Choroid plexus epithelial cell (primary cell): ENCODE measurements at places on chromosomes 12 and 14.
A peak's percentile ranks its signal among the peaks of the same experiment; 100 is the strongest.

- no peak for DNase-seq
Measured at GRCh38 chr12:94585626-94586025, 64.7 kb downstream of the TMCC3 start.

DNA sequence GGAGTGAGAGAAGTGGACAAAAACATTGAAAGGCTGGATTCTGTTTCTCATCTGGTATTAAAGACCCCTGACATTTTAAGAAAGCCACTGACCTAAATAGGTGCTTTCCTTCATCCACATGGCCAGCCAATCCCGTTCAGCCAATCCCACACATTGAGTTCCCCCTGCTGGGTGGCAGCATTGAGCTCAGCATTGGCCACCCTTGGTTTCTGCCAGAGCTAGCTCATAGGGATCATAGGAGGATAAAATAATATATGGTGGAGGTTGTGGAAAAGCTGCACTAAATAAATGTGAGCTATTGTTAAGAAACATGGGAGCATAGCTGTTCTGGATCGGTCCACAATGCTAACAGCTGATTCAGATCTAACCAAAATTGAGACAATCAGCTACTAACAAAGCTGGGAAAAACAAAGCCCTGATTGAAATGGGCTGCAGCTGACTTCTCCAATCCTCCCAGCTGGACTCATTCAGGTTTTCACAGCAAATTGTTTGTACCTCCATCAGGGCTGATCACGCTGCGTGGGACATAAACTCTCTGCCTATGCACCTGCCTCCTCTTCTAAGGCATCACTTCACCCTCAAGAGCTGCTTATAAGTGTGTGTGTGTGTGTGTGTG, 256.5 kb downstream of the EMP1 start:
- no peak for DNase-seq

DNA sequence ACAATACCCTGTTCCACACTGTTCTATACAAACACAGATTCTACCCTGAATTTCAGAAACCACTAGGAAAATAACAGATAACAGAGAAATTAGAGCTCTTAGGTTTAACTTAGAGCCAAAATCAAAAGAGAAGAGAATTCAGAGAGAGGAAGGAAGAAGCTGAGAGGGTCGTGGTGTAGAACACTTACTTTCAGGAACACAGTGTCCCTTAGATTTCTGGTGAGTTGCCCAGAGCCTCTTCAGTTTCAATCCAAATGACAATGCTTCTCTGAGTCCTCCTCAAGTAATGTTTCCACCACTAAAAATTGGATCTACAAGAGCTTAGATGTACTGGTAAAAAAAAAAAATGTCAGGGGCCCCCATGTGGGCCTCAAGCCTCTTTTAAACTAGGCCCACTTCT, 2.6 kb downstream of the YAF2 start:
- peak; percentile 20 for DNase-seq

DNA sequence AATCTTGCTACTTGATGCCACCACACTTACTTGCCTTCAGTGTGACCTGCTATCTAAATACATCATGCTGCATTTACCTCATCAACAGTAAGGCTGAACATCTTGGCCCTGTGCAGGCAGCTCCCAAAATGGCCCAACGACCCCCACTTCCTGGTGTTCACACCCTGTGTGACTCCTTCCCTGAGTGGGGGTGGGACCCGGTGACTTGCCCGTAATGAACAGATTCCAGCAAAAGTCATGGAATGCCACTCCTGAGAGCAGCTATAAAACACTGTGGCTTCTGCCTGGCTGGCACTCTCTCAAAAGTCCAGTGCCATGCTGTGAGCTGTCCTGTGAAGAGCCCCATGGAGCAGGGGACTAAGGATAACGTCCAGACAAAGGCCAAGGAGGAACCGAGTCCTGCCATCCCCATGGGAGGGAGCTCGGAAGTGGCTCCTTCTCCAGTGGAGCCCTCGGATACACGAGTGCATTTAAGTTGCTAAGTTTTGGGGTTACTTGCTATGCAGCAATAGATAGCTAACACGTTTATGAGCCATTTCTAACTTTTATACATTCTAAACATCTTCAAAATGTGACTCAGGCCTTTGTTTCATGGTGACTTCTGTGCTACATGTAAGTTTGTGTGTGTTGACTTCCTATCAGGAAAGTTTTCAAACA, 33.0 kb downstream of the P2RX2 start:
- DNase-seq = no peak

GRCh38 chr14:55891692-55892091, 226.5 kb upstream of the PELI2 start:
- no peak for DNase-seq

- no peak for DNase-seq
Measured at GRCh38 chr12:114884575-114884974, 200.6 kb upstream of the TBX3 start.

DNA sequence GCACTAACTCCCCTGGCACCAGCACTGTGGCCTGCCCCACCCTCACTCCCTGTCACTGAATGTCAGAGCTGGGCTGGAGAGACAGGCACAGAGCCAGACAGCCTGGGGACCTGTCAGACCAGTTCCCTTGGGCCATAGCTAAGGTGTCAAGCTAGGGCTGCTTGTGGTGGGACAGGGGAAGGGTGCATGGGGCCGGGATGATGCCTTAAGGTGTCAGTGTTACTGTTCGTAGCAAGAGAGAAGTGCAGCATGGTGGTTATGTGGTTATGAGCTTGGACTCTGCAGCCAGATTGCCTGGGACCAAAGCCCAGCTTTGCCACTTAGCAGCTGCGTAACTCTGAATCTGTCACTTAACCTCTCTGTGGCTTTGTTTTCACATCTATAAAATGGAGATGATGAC, 3.8 kb downstream of the RAPGEF3 start:
- no peak for DNase-seq

DNA sequence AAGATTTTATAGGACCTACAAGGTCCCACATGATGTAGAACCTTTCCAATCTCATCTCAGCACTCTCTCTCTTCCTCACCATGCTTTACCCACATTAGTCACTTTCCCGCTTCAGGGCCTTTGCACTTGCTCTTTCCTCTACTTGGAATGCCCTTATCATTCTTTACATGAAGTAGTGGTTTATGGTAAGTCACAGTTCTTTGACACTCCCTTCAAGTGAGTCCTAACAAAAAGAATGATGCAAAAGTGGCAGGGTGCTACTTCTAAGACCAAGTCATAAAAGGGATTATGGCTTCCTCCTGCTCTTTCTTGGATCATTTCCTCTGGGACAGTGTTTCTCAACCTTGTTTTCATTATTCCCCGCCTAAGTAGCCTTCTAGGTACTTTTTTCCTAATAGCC, 13.1 kb downstream of the TMBIM4 start:
- no peak for DNase-seq

DNA sequence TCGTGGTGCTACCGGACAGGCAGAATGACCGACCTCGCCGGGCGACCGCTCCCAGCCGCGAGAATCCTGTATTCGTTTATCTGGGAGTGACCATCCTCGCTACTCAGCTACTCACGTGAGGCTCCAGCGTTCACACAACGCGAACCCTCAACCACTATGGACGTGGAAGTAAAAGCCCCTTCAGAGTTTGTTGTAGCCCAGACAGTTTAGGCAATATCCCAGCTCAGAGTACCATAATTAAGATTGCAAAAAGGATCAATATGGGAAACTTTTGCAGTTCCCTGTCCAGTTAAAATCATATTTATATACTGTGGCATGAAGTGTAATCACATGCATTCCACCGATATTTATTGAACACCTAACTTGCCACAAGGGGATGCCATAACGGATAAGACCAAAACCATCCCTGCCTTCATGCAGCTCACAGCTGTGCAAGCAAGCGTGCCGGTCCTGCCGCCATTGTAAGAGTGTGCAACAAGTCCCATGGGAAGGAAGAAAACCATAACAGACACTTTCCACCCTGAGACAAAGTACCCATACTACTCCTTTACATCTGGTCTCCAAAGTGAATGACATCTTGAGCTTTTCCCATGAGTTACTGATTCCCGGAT, 938 bp upstream of the MAX start:
- peak; percentile 35 for DNase-seq

DNA sequence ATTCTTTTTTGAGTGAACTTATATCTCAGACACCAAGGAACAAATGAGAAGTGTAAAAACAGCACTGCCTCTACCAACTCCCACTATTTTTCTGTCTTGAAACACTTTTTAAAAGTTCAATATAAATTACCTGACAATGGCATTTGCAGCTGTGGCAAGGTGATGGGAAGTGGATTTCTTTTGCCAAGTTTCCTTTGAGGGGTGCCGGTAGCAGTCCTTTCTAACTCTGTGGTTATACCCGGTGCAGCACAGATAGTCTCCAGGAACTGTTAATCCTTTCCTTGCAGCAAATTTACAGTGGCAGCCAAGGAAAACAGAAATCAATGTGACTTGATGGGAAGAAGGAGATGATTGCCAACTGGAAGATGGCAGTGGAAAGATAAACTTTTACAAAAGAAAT, 243.7 kb downstream of the BCAT1 start:
- DNase-seq = no peak
